Stimulated activated CD4-positive, alpha-beta T cell treated with anti-CD3 and anti-CD28 coated beads, Interleukin-4, amount 100 ng/mL, for 1 hour (primary cell): ENCODE measurements at places on chromosomes 1 and 21.

GRCh38 chr1:37391211-37392011 lies 83.0 kb upstream of the ZC3H12A start:
- no peak for DNase-seq

GRCh38 chr1:8560611-8561544 lies 243.0 kb downstream of the SLC45A1 start:
- no peak for DNase-seq

DNA sequence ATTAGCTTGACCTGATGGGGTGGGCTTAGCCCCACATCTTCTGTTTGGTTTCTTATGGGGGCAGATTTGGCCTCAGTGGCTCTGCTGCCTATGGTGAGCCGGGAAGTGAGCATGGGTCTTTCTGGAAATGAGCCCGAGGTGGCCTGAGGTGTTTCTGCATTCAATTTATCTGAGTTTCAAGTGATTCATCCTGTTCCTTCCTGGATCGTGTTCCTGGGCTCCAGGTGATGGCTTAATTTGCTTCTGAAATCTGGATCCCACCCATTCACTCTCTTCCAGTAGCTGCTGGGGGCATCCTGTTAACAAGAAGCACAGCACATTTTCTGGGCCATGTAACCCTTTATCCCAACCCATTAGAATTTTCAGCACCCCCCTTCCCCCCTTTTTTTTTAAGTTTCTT lies 324.6 kb downstream of the CAMTA1 start:
- no peak for DNase-seq

- DNase-seq = no peak
These were observed 977.2 kb downstream of the AMY1C start for GRCh38 chr1:104726917-104727316.
